AML-193 (cell line): ENCODE measurements at places on chromosomes 6 and 20.

- DNase-seq = no peak
Observed at GRCh38 chr20:37670351-37670791, 23.5 kb upstream of the CTNNBL1 start.

GRCh38 chr20:44785768-44786167, 24.6 kb downstream of the RIMS4 start:
- no peak for DNase-seq

DNA sequence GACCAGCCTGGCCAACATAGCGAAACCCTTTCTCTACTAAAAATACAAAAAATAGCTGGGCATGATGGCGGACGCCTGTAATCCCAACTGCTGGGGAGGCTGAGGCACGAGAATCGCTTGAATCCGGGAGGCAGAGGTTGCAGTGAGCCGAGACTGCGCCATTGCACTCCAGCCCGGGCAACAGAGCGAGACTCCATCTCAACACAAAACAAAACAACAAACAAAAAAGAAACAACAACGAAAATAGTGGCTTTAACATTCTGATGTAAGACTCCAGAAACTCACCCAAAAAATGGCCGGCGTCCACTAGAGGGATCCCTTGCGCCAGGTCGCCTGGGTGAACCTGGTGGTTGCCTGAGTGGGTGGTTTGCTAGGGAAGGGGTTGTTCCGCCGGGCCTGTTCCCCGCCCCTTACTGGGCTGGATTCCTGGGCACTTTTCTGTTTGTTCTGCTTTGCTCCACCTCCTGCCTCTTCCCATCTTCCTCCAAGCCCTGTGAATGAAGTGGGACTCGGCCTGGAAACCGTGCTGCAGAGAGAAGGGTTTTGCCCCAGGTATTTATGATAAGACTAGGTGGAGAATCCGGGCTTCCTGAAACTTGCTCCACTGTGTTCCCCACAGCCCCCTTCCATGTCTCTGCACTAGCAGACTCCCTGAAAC, 1.5 kb downstream of the PABPC1L start:
- DNase-seq = peak; percentile 25

- no peak for DNase-seq
Observed at GRCh38 chr20:14497004-14497403, 159.6 kb upstream of the FLRT3 start.

DNA sequence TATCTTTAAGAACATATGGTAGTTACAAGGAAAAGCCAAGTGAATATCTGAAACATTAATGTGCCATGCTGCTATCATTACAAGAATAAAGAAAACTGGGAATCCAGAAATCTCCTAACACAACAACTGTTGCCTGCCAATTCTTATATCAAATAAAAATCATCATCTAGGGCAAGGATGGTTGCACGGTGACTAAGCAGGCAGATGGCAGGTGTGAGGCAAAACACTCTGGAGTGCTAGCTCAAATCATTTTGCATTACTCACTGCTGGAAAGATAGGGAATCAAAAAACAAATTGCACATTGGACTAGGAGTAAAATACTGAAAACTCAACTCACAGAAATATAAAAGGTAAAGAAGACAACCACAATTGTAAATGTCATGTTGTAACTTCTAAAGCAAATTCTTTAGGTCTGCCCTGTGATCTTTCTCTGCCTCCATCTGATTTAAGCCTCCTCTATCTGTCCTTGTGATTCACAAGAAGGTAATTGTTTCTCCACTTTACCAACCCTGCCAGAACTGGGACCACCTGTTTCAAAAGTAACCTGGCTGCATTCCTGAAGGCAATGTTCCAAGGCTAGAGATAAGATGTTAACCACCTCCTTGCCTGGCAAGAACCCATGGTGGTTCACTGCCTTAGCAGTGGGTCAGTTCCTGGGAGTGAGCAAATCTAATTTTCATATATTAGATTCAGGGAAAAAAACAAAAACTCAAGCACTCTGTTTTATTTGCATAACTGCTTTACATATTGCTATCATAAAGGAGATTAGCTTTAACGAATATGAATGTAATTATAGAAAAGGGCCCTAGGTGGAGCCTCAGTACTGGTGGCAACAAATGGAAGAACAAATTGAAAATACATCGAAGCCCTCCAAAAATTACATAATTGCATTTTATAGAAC, 33.1 kb upstream of the LCA5 start:
- peak; percentile 54 for DNase-seq
